ENCODE measurements at places on chromosomes 5 and 9.

DNA sequence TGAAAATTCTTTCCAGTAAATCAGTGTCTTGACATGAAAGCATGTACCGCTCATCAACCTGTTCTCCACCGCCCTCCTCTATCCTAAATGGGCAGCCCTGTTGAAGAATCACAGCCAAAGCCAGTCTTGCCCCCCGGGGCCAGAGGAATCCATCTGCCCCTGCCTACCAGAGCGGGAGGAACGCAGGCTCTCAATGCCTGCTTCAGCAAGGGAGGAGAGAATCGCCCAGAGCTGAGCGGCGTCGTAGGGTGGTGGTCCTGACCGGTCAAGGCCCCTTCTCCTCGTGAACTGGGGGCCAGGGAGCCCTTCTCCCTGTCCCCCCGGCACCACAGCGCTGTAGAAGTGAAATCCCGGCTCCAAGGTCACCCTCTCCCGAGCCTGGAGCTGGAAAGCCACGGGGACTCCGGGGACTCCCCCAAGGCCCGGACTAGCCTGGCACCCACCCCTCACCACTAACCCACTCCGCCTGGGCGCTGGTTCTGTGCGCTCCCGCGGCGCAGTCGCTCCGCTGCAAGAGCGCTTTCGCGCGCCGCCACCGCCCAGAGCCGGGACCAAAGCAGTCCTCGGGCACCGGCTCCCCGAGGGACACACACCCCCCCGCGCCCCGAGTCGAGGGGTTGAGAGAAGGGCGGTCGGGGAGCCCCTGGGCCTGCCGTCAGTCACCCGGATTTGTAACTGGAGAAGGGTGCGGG is 718 bp upstream of the TMEM215 start:
- DNase-seq = no peak

DNA sequence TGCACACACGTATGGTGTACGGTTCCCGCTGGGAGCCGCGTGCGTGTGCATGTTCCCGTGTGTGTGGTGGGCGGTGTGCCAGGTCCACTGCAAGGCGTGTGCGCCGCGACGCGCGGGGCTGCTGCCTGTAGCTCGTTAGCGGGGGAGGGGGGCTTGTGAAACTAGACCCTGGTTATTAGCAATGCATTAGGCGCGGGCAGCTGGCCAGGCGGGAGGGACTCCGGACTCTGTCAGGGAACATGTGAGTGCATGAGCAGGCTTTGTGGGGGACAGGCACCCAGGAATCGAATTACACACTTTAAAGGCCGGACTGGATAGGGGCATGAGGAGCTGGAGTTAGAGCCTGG is 32.2 kb upstream of the ENHO start:
- peak; percentile 21 for DNase-seq

DNA sequence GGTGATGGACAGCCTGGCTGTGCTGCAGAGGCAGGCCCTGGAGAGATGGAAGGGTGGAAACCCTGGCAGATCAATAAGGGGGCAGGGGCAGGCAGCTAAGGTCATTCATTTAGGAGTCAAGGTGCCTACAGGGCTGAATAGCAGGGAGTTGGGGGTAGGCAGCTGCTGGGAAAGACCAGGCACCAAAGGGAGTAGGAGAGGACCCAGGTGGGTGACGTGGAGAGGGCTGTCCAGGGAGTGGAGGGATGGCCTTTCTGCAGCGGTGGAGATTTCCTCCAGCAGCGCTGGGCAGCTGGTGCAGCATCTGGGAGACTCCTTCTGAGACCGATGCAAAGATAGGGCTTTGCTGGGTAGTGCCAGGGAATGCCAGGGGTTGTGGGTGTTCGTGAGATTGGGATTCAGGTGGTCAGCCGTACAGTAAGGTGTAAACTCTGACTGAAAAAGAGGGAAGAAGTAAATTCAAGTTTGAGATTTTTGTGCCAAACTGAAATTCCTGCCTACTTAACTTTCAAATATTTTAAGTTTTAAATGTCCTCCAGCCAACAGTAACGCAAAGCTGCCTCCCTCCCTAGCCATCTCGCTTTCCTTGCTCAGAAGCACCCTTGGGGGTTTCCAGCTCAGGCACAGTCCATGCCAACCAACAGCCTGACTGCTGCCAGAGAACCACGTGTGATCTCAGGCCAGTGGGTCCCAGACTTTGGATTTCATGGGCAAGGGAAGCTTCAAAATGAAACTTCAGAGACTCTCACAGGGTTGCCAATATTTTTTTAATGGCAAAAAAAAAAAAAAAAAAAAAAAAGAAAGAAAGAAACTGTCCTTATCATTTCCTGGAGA is 18.6 kb upstream of the ANGPTL2 start:
- no peak for DNase-seq

- DNase-seq = peak; percentile 17
Measured at GRCh38 chr5:114387433-114387832, 25.6 kb downstream of the KCNN2 start.

GRCh38 chr5:87120518-87121303 is 147.0 kb upstream of the RASA1 start:
- peak; percentile 95 for DNase-seq

DNA sequence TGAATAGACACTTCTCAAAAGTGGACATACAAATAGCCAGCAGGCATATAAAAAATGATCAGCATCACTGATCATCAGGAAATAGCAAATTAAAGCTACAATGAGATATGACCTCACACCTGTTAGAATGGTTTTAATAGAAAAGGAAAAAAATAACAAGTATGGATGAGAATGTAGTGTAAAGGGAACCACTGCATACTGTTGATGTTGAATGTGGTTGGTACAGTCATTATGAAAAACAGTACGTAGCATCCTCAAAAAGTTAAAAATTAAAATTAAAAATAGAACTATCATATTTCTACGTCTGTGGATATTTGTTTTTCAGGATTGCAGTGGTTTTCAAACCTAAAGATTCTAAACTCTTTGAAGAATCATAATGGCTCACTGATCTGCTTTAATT is 215.1 kb upstream of the NREP start:
- DNase-seq = no peak

- DNase-seq = no peak
Measured at GRCh38 chr5:101783241-101784013, 512.7 kb downstream of the SLCO4C1 start.

DNA sequence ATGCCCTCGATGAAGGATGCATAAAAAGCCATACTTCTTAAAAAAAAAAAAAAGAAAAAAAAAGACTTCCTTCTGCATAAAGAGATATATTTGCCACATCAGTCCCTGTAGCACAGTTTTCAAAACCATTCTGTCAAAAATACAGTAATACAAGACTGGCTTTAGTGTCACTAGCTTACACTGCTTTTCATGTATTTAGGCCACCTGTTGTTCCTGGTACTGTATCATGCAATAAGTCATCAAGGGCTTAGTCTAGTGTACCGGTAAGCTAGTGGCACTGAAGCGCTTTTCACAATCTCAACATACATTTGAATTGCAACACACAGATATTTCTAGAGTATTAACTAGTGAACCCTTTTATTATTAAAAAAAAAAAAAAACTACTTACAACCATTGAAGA is 231.2 kb downstream of the NFIB start:
- no peak for DNase-seq

DNA sequence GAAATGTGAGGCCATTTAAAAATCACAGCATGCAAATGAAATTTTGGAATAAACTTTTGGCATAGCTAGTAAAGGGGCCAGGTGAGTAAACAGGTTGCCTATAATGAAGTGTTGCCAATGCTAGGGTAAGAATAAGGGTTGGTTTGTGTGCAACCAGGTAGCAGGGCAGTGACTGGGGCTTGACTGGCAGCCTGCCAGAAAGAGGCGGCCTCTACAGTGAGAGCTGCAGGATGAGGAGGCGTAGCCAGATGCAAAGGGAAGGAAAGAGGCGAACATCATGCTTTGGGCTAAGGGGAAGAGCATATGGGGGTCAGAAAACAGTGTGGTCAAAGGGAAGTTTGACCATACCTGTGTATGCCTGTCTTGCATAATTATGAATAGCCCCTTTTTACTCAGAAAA is 70.6 kb downstream of the MAST4 start:
- no peak for DNase-seq

DNA sequence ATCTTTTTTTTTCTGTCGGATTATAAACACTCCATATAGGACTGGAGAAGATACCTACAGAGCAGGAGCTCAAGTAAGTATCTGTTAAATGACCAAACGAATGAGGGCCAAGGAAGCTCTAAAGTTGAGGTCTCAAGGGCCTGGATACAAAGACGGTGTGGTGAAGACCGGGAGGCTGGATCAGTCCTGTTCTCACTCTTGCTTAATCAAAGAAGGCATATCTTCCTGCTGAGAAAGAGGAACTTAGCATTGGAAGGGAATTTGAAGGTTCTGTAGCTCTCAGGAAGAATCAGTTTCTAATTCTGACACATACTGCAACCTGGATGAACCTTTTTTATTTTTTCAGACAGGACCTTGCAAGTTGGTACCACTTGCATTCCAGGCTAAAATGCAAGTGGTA is 28.3 kb upstream of the PAX5 start:
- DNase-seq = no peak

DNA sequence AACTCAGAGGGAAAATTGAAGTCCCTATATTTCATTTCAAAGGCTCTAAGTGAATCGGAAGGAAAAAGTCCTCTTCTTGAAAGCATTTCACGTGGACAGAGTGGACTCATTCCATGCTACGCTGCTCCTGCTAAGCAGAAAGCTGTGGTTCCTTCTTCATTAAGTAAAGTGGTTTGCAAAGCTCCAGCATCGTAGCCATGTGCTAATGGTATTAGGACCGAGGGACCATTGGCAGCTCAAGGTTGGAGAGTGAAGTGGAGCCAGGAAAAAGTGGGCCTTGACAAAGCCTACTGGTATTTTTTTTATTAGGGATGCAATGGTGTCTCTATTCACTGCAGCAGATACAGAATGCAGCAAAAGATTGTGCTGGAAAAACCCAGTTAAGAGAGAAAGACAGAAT is 16.4 kb upstream of the SEMA4D start:
- DNase-seq = no peak

DNA sequence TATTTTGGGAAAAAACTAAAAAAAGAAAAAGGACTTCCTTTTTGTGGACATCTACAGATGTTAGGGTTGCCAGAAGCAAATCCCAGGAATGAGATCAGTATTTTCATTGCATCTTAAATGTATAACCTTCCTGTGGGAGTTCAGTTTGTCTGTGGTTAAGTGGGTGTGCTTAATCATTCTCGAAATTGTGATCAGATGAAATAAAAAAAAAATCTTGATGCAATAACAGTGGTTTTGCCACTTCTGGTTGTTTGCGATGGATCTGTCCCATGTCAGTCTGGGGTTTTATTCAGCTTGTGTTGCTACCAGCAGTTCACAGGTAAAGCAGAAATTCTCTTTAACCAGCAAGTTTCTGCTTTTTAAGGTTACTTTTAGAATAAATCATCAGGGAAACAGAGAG is 179.0 kb downstream of the MAN2A1 start:
- DNase-seq = peak; percentile 68

Measured in fibroblast of skin of abdomen (primary cell).